ENCODE measurements at places on chromosomes 3 and 15.

- no peak for DNase-seq
These were observed 59.0 kb downstream of the DPPA2 start for GRCh38 chr3:109257269-109257668.

GRCh38 chr3:64687781-64688604 lies at the start of gene ADAMTS9:
ADAMTS9 (minus strand) TSS chr3:64688000; CDS start chr3:64687657, 343 bp downstream.
- DNase-seq = no peak

GRCh38 chr15:85694091-85694490 lies 100.6 kb downstream of the KLHL25 start:
- no peak for DNase-seq

- DNase-seq = no peak
These were observed 51.0 kb downstream of the NKIRAS1 start for GRCh38 chr3:23865595-23866396.

DNA sequence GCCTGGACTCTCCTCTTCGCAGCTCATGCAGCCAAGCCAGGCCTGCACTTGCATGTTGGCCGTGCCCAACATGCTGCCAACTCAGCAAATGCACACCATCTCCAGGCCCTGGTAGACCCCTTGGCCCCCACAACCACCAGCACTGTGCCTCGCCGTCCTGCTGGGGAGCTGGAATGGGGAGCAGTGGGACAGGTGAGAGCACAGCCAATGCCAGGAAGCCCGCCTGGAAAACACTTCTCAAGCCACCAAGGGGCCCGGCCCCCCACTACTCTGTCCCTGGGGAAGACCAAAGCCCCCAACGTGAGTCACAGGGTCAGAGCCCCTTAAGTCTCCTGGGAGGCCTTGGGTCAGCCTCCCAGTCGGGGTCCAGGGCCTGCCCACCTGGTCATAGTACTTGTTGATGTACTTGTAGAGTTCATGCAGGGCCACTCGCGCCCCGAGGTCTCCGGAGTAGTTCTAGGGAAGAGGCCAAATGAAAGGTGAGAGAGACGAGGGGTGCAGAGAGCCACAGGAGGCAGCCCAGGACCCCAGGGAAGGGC lies 24.5 kb downstream of the PLXNB1 start:
- no peak for DNase-seq

DNA sequence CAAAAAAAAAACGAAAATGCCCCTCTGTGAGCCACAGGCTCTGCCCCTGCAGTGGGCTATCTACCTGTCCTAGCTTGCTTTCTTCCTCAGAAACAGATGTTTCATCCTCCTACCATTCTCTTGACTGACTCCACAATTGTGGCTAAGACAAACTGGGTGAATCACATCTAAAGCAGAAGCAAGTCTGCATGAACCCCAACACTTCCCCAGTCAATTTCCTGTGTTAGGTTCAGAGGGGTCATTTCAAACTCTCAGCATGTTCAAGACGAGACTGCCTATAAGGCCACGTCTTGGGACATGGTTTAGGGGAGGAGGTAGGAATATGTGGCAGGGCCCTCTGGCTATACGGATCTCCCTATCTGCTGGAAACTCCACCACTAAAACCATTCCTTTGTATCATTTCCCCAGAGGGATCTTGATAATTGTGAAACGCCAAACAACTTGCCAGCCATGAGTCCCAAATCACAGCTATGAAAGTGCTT lies 28.6 kb upstream of the ANKDD1A start:
- no peak for DNase-seq

DNA sequence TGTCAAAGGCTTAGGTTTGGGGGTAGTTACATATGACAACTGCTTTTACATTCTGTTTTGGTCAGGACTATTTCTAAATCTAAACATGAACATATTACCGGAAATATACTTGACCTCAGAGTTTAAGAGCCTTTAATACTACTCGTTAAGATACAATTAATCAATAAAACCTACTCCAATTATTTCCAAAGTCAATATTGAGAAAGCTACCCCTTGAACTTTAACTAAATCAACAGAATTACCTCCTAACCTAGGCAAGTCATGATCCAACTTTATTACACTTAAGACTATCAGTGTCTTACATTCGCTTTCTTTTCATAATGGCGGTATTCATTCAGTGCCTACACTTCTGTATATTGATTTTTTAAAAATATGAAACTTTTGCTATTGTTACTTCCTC lies 107.7 kb downstream of the RAP2B start:
- no peak for DNase-seq

DNA sequence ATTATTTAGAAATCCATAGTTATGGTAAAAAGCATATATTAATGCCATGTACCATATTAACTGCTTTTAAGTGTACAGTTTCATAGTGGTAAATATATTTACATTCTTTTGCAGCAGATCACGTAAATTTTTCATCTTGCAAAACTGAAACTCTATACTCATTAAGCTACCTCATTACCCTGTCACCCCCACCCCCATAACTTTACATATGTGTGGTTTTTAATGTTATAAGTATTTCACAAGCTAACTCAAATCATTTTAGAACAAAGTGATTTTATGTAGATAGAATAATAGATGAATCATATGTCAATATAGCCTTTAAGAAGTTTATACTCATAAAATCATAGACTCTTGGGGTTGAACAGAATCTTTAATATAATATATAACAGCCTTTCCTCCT lies 7.1 kb upstream of the TP63 start:
- DNase-seq = no peak

All from NCI-H1092 treated with DMSO at 0.1 percent for 48 hours (cell line).